Vein endothelial cell (primary cell): ENCODE measurements at places on chromosomes 13 and 19. TPM values are rescaled to one million over a fixed set of nuclear protein-coding genes. Genes with fewer than 3 reads are reported as not detected.

The SIGLEC12 gene
- total RNA-seq = not detected in 2 replicates

The SLC25A42 gene
- total RNA-seq = 4.3 and 4.6 TPM in 2 replicates

The SEMA6B gene
- 236 and 245 TPM in 2 replicates for total RNA-seq

The ZNF221 gene
- total RNA-seq = 5.9 and 6.0 TPM in 2 replicates

The PSG1 gene
- total RNA-seq = 0.33 and 0.48 TPM in 2 replicates

The CEACAM4 gene
- total RNA-seq = not detected in 2 replicates

The ZIC5 gene
- total RNA-seq = under 0.01 TPM in 1 of 2 replicates, not detected in the other

The ATCAY gene
- total RNA-seq = not detected in 2 replicates

The RAD23A gene
- total RNA-seq = 94.9 and 104 TPM in 2 replicates
